ENCODE measurements at places on chromosomes 2 and 18. TPM values are rescaled to one million over a fixed set of nuclear protein-coding genes. Genes with fewer than 3 reads are reported as not detected.

CNGA3 gene
- total RNA-seq, result not detected

ZAP70 gene
- 4.3 TPM for total RNA-seq

ANO7 gene
- total RNA-seq, result 1.2 TPM

DNA sequence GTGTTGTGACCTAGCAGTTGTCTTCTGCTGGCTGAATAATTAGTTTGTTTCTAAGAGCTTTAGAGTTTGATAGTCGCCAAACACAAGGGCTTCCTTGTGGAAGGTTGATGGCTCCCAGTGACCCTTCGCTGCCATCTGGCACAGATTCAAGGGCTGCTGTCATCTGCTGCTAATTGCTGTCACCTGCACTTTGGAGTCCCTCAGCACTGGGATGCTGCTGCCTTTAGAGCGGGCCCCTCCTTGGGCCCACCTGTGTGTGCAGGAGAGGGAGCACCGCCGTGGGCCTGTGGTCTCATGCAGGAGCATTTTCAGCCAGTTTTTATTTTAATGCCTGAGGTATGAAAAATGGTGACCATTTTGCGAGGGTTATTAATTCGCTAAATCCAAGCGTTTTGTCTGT lies 154.0 kb upstream of the NFATC1 start:
- no peak overlapping the region for H3K4me3 ChIP-seq
- no peaks in the 10 kb centered on the region for H3K4me1 ChIP-seq
- no peaks in the 10 kb centered on the region for H3K36me3 ChIP-seq
- no peak for DNase-seq

GRCh38 chr2:200223205-200223784 lies 83.2 kb upstream of the SPATS2L start:
- no peaks in the 10 kb centered on the region for H3K4me1 ChIP-seq
- no peak overlapping the region for H3K4me3 ChIP-seq
- no peaks in the 10 kb centered on the region for H3K27me3 ChIP-seq
- no peaks in the 10 kb centered on the region for H3K36me3 ChIP-seq
- H3K27ac ChIP-seq, result no peak overlapping the region
